ENCODE measurements at places on chromosomes 2 and 18.

- no peak for DNase-seq
Measured at GRCh38 chr18:24231773-24232735, 93.2 kb downstream of the CABYR start.

GRCh38 chr18:63331105-63331504 is 11.5 kb upstream of the BCL2 start:
- DNase-seq: no peak

DNA sequence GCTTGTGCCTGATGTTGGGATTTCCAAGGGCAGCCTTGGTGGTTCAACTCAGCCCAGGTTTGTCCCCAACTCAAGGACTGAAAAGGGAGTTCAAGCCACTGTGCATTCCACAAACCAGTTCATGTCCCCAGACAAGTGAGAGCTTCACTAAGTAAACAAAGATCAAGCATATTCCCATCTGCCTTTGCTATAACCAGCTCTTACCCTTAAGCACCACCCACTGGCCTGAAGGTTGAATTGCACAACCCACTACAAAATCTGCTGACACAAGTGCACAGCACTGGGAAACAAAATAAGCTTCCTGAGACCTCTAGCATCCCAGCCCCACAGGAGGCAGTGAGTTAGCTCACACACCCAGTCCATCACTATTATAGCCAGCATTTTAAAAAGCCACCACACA is 516.7 kb downstream of the NR4A2 start:
- DNase-seq: no peak

- no peak for DNase-seq
Measured at GRCh38 chr2:23627236-23628009, 242.4 kb downstream of the KLHL29 start.

DNA sequence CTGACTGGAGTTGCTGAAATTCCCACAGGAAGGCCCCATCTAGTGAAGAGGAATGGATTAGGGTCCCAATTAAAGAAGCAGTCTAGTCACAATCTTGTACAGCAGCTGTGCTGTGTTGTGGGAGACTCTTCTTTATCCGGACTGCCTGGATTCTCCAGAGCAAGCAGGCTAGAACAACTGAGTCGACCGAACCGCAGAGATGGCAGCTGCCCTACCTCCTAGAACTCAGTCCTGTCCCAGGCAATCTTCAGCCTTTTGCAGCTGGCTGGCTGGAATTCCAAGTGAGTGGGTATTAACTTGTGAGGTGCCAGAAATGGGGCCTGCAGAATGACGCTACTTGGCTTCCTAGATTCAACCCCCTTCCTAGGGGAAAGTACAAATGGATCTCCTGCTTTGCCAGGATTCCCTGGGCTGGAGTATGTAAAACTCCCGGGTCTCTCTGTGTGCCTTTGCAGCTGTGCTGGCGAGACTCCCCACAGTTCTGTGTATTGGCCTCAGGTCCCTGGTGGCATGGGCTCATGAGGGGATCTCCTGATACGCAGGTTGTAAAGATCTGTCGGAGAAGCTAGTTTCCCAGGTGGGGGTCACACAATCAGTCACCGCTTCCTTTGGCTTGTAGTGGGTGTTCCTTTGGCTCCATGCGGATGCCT is 1952.6 kb upstream of the LRRTM1 start:
- DNase-seq: no peak
